ENCODE measurements at places on chromosomes 16 and 17.

- DNase-seq = no peak
Observed at GRCh38 chr16:84919708-84920107, 91.6 kb downstream of the ZDHHC7 start.

DNA sequence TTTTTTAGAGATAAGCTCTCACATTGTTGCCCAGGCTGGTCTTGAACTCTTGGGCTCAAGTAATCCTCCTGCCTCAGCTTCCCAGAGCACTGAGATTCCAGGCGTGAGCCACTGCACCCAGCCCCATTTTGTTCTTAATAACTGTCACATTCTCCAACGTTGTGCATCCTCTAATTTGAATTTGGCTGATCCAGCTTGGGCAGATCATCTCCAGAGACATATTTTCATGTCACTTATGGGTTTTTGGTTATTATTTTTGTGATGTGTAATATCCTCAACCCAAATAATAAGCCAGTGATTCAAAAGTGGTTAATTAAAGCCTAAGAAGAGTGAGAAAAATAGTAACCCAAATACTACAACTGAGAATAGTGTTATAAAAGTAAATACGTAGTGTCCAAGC, 16.2 kb upstream of the COL1A1 start:
- no peak for DNase-seq

- peak; percentile 56 for DNase-seq
Observed at GRCh38 chr17:73091770-73092522, 542 bp downstream of the SLC39A11 start.

- peak; percentile 39 for DNase-seq
Observed at GRCh38 chr17:28698253-28698941, 13.3 kb downstream of the PROCA1 start.

DNA sequence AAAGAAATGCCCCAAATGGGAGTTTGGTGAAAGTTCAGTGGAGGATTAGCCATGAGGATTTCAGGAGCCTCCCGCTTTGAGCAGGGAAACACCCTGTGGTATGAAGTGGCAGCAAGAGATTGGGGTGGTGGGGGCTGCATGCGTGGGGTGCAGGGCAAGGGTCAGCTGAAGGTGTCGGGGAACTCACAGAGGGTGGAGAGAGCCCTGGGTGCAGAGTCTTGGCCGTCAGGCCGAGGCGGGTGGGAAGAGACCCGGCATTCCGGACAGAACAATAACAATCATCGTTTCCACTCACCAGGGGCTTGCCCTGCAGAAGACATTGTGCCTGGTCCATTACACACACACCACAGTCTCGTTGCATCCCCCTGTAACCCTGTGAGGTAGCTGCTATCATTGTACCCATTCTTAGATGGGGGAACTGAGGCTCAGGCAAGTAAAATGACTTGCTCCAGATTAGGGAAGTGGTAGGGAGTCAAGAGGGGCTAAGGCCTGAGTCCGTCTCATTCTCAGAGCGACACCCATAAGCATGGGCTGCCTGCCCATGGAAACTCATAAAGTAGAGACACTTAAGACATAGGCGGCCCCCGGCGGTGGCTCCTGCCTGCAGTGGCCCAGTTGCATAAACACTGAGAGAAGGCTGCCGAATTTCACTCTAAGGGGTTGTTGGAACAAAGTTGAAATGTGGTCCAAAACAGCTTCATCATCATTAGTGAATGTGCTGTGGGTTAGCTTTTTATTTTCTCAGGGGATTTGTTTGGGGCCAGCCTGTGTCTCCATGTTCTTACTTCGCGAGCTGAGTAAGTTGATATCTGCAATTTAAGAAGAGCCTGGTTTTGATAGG, 93.3 kb downstream of the CMIP start:
- peak; percentile 34 for DNase-seq

DNA sequence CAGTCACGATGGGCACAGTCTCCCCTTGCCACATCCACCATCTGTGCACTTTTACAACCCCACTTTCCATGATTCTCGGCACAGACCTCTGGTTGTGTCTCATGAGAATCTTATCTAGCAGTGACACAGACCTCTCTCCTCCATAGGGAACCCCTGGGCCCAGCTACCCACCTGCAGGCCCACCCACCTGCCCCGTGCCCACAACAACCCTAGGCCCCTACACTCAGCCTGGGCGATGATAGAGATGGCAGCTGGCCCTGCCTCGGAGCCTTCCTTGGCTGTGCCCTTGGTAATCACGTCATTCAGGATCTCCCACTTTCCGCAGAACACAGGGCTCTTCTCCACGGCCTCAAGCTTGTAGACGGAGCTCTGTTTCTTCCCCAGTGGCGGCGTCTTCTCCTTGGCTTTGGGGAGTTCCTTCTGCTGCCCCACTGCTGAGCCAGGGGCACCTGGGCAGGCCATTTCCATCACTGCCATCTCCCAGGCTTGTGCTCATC, 26.5 kb downstream of the MAP3K14 start:
- DNase-seq = no peak

DNA sequence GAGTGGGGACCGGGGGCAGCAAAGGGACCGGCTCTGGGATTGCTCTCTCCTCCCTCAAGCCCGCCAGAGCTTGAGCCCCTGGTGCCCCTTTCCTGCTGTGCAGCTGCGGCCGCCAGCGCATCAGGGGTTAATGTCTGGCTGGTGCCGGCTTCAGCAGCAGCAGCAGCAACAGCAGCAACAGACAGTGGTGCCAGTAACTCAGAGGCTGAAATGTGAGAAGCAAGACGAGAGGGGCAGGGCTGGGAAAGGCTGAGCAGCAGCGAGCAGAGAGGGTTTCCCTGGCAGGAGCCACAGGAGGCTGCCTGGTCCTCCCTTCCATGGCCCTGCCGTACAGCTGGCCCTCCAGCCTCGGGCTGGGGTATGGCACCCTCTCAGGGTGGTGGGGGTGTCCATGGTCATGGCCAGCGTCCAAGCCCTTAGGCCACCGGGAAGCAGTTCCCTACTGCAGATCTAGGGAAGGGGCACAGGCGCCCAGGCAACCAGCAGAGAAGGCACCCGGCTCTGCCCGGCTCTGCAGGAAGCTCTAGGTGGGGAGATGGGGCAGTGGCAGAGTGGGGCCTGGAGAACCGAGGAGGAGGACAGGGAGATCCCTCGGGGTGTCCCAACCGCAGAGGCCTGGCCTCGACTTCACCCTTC, 21.1 kb upstream of the TFAP4 start:
- DNase-seq = peak; percentile 90

DNA sequence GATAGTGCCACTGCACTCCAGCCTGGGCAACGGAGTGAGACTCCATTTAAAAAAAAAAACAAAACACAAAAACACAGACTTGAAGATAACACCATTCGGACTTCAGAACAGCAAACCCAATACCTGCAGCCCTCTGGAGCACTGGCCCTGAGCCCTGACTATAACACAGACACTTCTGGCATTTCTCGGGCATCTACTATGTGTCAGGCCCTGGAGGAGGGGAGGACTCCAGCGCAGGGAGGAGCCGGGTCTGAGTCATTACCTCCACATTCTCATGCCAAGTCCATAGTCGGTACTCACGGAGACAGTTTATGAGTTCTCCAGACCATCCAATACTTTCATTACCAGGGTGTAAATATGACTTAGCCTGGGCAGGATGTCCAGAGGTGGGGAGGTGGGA, 48.8 kb downstream of the PITPNM3 start:
- DNase-seq = peak; percentile 98

Data from GM23248 (cell line).